ENCODE measurements at places on chromosomes 2 and 18. TPM values are rescaled to one million over a fixed set of nuclear protein-coding genes. Genes with fewer than 3 reads are reported as not detected.

- no peak for DNase-seq
These were observed 433.7 kb upstream of the TRIB2 start for GRCh38 chr2:12282780-12283695.

GRCh38 chr2:160901613-160902012 lies 258.6 kb upstream of the TANK start:
- no peak for DNase-seq

GRHL1 gene
- 2.0 TPM for total RNA-seq

GRCh38 chr2:66814916-66815315 lies 380.0 kb downstream of the MEIS1 start:
- no peak for DNase-seq

DNA sequence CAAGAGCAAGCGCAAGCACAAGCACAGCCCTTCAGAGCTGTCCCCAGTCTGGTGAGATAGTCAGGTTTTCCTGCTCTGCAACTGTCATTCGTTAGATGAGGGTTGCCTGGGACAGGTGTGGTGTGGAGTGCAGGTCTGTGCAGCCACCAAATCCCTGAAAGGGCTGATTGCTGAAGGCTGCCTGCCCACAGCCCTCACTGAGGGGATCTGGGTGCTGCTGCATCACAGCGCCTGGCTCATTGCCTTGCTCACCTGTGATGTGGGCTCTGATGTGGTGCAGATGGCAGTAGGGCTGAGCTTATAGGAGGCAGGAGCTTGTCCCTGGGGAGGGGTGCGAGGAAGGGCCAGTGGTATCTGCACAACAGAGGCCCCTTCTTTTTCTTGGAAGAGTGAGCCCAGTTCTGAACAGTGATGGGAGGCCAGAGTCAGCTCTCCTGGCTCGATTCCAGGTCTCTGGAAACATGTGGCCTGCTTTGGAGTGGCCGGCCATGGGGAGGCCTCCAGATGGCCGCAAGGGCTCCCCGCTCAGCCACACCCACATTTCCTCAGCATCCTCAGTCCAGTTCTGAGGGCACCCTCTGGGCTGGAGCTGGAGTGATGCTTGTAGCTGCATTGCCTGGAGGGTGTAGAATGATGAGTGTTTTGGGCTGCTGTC lies 11.4 kb downstream of the UBE2F start:
- no peak for DNase-seq

GRCh38 chr2:186806591-186806990 lies 42.4 kb downstream of the ZSWIM2 start:
- DNase-seq = no peak

- DNase-seq = no peak
These were observed 52.6 kb upstream of the GALNT13 start for GRCh38 chr2:153819074-153819473.

- DNase-seq = no peak
These were observed 25.3 kb downstream of the FSHR start for GRCh38 chr2:49129034-49129433.

CTAGE1 gene
- total RNA-seq = not detected

DNA sequence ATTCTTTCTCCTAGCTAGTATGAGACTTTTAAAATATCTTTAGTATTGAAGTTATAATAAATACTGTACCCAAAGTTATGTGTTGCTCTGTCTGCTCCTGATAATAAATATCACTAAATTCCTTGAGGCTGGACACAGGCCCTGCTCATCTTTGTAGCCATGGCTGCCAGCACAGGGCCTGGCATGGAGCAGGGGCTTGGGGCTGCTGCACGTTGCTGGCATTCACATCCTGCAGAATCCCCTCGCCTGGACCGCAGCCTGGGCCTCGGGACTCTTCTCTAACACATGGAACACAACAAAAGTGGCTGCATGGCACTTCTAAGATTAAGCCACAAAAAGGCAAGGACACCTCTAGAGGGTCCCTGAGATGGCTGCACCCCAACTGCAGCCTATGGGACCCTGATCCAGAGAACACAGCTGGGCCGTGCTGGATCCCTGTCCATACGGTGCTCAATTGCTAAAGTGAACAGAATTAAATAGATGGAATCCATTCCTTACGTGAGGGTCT lies 477.5 kb upstream of the MYT1L start:
- no peak for DNase-seq

- DNase-seq = no peak
These were observed 1349.2 kb downstream of the DSC3 start for GRCh38 chr18:29693334-29693733.

- DNase-seq = no peak
These were observed 51.0 kb upstream of the EML4 start for GRCh38 chr2:42117923-42118753.

SP140 gene
- not detected for total RNA-seq

NEU4 gene
- total RNA-seq = 0.14 TPM

DNA sequence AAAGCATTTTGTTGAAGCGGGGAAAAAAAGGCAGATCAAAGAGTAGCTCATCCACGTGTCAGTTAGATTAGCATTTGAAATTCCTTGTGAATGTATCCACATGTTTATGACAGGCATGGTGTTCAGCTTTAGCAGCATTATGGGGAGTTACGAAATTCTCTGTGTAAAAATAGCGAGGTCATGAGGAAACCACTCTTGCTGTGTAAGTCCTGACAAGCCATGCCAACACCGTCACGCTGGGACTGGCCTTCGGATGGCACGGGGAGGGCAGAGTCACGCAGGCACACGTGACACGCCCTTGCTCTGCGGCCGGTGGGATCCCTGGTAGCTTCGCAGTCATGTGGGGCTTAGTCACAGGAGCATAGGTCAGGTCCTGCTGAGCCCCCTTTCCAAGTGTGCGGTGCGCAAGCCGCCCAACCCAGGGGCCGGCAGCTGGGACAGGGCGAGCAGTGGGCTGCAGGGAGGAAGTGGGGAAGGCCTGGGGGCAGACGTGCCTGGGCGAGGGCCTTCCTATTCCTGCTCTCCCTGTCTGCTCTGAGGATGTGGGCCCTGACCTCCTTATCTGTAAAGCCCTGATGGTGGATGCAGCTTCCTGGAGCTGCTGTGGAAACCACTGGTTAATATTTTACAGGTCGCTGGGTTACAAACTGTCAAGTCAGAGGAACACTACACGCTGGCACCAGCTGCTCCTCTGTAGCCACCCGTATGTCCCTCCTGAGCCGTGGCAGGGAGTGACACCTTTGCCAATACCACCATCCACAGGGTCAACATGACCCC lies 18.0 kb downstream of the MBP start:
- DNase-seq = no peak

GRCh38 chr2:10541775-10542432 lies 93.8 kb upstream of the ODC1 start:
- no peak for DNase-seq

DNA sequence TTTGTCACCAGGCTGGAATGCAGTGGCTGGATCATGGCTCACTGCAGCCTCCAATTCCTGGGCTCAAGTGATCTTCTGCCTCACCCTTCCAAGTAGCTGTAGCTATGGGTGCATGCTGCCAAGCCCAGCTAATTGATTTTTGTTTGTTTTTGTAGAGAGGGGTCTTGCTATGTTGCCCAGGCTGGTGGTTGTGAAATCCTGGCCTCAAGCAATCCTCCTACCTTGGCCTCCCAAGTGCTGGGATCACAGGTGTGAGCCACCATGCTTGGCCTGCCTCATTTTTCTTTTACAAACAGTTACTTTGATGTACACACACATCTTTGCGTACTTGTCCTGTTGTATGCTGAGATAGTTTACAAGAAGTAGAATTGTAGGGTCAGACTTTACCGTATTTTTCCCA lies 13.1 kb upstream of the ANKRD12 start:
- no peak for DNase-seq

All from neural crest cell (in vitro differentiated cells).